NCI-H526 (cell line): ENCODE measurements at places on chromosomes 3 and 15.

GRCh38 chr3:41598402-41599126, 363.3 kb downstream of the ULK4 start:
- DNase-seq: no peak

DNA sequence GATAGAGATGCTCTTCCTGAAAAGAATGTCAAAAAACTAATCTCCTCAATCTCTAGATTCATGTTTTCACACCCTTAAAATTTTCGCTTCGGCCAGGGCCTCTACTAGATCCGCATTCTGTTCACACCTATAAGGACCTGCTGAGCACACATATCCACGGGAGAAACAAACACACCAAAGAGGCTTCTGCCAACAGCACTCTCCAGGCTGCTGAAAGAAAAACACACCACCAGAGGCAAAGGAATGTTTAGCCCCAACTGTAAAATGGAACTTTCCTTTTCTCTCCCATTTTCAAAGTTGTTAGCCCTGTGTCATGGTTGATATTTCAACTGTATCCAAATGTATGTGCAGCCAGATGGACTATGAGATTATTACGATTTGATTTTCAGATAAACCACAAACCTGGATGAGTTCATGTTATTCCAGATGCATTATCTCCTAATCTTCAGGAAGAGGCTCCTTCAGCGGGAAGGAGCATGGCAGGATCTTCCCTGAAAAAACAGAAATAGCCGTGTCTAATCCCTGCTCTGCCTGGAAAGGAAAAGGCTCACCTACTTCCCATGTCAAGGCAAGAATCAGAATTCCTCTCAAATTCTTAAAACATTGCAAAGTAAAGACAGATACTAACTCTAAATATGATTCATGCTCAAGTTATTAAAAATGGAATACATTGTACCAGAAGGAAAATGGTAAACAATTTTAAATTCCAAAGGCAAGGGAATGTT, 442.7 kb upstream of the NR2F2 start:
- no peak for DNase-seq

GRCh38 chr15:66895794-66896453, 169.5 kb upstream of the SMAD3 start:
- no peak for DNase-seq

GRCh38 chr15:56956538-56956937, 38.1 kb downstream of the TCF12 start:
- no peak for DNase-seq
